ENCODE measurements at places on chromosomes 16 and 17. TPM values are rescaled to one million over a fixed set of nuclear protein-coding genes. Genes with fewer than 3 reads are reported as not detected.

DNA sequence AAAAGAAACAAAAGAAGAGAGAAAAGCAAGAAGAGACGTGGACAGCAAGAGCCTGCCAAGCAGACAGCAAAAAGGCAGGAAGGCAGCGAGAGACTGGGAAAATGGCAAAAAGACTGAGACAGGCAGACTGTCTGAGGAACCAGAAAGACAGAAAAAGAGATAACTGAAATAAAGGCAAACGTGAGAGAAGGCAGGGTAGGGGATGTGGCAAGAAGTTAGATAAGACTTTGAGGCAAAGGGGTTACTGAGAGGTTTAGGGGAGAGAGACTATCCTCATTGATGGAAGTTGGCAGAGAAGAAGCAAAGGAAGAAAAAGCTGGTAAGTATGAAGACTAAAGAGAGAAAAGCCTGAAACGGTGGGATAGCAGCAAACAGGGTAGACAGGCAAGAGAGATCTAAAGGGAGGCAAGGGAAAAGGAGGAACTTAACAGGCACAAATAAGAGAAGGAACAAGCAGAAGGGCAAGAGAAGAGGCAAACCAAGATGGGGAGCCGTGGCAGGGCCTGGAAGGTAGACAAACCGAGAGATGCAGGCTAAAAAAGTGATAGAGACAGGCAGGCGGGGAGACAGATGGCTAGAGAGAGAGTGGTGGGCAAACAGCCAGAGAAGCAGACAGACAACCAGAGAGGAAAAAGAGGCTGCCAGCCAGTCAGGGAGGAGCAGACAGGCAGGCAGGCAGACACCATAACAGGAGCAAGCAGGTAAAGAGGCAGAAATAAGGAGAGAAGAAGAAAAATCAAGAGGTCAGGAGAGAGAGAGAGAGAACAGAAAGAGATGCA, 7.1 kb upstream of the CHD3 start:
- DNase-seq = no peak

- DNase-seq = no peak
Measured at GRCh38 chr17:64331366-64331765, 59.3 kb downstream of the PECAM1 start.

- no peak for DNase-seq
Measured at GRCh38 chr16:82990155-82990554, 363.4 kb downstream of the CDH13 start.

GRCh38 chr17:18267366-18267765, 6.9 kb downstream of the MIEF2 start:
- DNase-seq = no peak

DNA sequence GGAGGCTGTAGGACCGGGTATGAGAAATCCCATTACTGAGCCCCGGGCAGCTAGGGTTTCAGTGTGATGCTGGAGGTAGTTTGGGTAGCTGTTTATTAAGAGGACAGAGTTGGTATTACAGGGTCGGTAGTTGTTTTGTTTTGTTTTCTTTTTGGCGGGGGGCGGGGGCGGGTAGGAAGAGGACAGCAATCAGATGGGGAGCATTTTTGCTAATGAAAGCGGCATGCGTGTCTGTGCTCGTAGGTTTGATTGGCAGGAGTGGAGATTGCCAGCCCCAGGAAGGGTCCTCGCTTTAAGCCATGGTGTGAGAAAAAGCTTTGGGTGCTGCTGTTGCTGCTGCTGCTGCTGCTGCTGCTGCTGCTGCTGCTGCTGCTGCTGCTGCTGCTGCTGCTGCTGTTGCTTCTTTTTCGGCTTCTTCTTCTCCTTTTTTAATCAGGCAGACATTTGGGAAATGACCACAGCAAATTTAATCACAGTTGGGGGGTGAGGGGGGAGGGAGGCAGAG, 498.5 kb upstream of the ZFHX3 start:
- DNase-seq = no peak

GRCh38 chr16:75248142-75248535, 3.3 kb downstream of the BCAR1 start:
- DNase-seq = no peak

GRCh38 chr17:81332914-81333528, 37.9 kb upstream of the SLC38A10 start:
- DNase-seq = no peak

Gene TAT
- polyA plus RNA-seq = not detected

Gene ZNF597
- 0.25 TPM for polyA plus RNA-seq

Gene BAHCC1
- polyA plus RNA-seq = 3.9 TPM

Gene TNFSF12
- polyA plus RNA-seq = 135 TPM

Data from aorta (tissue), 5 donors.